ENCODE measurements at places on chromosomes 4 and X.

DNA sequence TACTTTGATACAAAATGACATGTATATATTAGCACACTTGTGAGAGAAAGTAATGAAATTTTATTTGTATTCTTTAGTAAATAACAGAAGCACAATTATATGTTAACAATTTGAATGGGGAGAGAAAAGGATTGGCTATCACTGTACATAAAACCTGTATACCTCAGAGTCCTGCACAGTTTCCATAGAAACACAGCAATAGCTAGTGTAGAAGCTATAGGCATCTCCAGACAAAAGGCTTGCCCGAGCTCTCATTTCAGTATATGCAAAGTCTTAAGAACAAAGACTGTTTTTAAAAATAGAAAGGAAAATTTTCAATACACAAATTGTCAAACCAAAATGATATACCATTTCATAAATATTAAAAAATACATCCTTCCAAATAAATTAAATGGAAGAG lies 38.5 kb downstream of the GPM6A start:
- no peak for DNase-seq

DNA sequence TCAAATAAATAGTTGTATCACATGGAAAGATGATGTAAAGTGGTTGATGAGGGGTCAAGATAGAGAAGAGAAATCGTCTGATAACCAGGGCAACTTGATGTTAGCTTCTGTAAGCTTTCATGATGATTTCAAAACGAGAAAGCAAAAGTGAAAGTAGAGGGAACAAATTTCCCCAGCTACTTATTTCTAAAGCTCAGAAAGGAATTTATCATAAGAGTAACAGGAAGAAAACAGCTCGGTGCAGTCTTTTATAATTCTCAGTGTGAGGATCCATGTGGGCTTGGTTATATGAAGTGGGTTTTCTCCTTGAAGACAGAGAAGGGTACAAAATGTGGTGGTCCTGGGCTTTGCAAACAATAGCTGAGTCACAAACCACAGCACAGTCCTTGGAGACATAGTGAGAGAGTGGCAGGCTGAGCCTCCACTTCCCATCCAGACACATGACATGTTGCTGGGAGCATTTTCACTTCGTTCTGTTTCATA lies 32.1 kb upstream of the GLRA2 start:
- DNase-seq, result no peak

DNA sequence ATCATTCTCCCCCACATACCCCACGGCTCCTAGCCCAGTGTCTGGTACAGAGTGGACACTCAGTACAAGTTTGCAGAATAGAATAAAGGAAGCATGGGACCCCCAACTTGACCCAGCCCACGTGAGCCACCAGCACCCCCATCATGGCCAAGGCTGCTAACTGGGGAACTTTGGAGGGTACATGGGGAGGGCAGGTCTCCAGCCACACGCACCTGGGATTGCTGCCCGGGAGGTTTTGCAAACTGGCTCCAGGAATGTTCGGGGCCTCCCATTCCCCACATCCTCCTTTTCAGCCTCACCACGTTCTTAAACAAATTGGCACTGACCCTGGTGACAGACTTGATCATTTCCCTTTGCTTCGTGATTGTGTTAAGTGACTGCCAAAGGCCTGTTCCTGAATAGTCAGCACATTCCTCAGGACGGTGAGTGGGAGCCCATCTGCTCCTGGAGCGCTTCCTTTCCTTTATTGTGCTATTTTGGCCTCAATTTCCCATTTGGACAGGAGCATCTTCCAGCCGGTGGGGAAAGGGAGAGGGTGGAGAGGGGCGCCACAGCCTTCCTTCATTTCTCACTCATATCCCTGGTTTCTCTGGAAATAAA lies 18.7 kb upstream of the XPNPEP2 start:
- peak; percentile 4 for DNase-seq

- no peak for DNase-seq
Measured at GRCh38 chrX:123357941-123358340, 173.9 kb downstream of the GRIA3 start.

GRCh38 chr4:37604461-37604860 lies 81.7 kb downstream of the RELL1 start:
- peak; percentile 50 for DNase-seq

- no peak for DNase-seq
Measured at GRCh38 chr4:98946359-98946758, 17.4 kb upstream of the EIF4E start.

DNA sequence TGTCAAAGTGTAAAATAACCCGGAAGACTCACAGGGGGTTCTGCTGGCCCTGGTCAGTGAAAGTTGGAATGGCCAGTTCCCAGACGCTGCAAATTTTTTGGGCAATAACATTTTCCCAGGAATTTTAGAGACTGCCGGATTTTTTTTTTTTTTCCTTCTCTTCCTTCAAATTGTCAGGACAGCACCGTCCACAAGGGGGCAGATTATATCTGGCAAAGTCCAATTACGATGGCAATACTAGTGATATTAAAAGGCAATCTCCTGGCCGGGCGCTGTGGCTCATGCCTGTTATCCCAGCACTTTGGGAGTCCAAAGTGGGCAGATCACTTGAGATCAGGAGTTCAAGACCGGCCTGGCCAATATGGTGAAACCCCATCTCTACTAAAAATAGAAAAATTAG lies 20.5 kb downstream of the SLC25A5 start:
- no peak for DNase-seq

DNA sequence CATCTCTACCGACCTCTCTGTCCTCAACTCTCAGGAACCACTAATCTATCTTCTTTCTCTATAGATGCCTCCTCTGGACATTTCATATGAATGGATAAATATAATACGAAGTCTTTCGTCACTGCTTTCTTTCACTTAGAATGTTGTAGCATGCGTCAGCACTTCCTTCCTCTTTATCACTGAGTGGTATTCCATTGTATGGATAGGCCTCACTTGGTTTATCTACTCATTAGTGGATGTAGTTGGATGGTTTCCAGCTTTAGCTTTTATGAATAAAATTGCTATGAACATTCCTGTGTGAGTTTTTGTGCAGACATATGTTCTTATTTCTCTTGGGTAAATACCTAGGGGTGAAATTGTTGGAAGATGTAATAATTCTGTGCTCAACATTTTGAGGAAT lies 528.2 kb upstream of the FAT1 start:
- DNase-seq, result peak; percentile 32

DNA sequence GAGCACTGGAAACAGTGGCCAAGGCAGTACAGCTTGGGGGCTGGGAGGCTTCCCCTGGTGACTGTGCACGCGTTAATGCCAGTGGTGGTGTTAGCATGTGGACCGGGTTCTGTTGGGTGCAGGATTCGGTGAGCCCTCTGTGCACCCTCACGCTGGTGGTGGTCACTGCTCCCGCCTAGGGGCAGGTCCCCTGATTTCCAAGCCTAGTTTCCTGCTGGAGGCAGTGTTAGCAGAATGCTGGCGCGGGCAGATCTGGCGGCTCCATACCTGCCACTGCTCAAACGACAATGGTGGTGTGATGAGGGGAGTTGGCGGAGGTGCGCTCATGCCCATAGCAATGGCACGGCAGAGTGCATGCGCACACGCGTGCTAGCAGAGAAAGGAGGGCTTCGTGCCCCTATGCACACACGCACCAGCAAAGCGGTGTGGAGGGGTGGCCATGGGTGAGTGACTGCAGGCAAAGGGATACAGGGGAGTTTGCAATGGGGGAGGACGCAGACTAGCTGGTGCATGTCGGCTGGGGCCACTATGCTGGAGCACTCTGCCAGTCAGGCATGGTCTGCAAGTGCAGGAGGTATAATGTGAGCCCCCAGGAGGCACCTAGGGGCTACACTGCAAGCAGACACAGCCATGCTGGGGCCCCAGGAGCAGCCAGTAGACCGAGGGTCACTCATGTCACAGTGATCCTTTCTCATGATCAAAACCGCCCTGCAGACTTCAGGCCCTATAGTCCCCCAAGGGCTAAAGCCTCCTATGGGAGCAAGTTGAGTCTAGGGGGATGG lies 93.0 kb downstream of the MAGEE1 start:
- DNase-seq, result no peak

DNA sequence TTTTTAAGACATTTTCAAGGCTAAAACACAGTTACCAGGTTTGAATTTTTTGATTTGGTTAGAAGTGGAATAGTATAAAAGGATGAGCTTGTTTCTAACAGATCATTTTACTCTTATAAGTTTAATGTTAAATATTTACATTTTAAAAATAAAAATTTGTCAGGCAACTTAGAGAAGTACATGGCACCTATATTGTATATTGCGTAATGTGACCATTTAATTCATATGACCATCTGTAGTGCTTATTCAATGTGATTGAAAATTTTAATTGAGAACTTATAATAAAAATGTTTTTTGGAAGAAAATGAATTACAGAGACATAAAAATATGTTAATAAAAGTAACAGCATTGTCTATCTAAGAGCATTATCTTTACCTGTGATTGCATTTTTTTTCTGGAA lies 1632.4 kb downstream of the RPA4 start:
- no peak for DNase-seq

- DNase-seq, result no peak
Measured at GRCh38 chrX:121128925-121129877, 81.8 kb downstream of the GLUD2 start.

- DNase-seq, result peak; percentile 14
Measured at GRCh38 chrX:34578237-34578636, 78.8 kb downstream of the TMEM47 start.

DNA sequence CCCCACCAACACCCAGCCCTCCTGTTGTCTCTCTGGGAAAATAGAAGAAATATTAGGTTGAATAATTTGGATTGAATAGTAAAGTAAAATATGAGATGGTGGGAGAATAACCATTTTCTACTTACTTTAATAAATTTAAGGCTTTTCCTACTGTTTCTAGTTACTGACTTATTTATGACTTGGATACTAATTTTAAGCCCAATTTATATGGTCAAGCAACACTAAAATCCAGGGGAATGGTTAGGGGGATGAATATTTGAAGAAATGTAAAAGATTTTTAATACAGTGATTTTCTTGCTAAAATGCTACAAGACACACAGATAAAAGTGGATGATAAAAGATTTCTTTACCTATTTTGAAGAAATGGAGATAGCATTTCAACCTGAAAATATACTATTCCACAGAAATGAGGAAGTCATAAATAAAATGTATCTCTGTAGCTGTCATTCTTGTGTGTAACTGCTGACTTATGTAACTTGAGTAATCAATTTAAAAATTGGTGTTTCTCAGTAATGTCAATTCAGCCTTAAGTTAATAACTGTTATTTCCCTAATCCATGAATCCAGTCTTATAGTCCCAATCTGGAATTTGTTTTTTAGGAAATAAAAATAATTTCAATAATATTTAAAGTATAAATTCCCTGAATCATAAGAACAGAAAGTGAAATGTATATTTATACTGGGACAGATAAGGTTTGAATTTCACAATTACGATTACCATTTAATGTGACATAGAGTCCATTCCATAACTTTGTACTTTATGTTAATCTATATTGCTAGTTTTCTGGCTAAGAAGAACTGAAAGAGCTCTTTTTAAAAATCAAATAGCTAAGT lies 24.3 kb upstream of the IL2 start:
- no peak for DNase-seq

- DNase-seq, result no peak
Measured at GRCh38 chrX:55489314-55490009, at the start of gene USP51. Gene USP51 (minus strand): TSS chrX:55489848. CDS start chrX:55488939, 909 bp downstream.

GRCh38 chr4:140138428-140138827 lies 15.6 kb downstream of the MAML3 start:
- DNase-seq, result no peak

- DNase-seq, result no peak
Measured at GRCh38 chr4:6576512-6576911, 1.5 kb downstream of the MAN2B2 start.

DNA sequence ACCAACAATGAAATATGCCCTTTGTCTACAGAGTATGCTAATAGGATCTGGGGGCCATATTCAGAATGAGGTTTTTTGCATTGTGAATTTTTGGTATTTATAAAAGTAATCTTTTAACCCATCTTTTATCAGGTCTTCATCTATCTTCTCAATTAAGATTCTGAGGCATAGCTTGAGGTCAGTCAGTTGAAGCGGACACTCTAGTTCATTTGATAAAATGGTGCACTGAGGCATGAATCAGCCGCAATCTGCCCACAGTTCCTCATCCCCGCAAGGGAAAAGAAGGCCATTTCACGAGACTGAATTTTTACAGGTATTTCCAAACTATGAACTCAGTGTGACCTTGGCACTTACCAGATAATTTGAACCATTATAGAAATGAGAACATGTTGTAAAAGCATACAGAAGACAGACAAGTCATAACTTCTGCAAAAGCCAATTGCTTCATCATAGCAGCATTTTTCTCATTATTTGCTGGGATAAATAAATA lies 19.3 kb upstream of the VCX2 start:
- no peak for DNase-seq

- DNase-seq, result peak; percentile 61
Measured at GRCh38 chrX:97806238-97806637, 922.5 kb downstream of the RPA4 start.

DNA sequence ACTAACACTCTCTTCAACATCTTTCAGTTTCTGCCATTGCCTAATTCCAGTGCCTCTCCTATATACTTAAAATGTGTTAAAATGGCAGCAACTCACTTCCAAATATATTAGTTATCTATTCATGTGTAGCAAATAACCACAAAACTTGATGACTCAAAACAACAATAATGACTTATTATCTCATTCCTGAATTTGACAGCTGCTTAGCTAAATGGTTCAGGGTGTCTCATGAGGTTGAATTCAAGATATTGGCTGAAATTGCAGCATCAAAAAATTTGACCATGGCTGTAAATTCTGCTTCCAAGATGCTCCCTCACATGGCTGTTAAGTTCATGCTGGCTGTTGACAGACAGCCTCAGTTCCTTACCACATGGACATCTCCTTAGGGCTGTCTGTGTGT lies 25.3 kb downstream of the PITX2 start:
- no peak for DNase-seq

GRCh38 chrX:9510366-9510765 lies 45.5 kb downstream of the TBL1X start:
- DNase-seq, result no peak

GRCh38 chr4:57048590-57049304 lies 61.4 kb downstream of the IGFBP7 start:
- DNase-seq, result no peak

DNA sequence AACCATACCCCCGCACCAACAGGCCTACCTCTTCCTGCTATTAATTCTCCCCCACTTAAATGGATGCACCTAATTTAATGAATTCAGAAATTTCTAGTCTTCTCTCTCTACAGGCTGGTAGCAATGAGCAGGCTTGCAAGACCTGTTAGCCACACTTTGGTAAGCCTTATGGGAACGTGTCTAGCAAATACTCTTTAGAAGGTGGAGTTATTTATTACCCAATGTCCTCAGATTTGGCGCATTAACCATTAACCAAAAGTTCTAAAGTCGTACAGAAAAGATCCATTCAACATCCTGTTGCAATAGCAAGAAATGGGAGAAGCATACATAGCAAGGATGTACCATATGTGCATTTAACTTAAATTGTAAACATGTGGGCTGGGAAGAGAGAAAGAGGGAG lies 47.5 kb downstream of the SLITRK2 start:
- DNase-seq, result no peak

DNA sequence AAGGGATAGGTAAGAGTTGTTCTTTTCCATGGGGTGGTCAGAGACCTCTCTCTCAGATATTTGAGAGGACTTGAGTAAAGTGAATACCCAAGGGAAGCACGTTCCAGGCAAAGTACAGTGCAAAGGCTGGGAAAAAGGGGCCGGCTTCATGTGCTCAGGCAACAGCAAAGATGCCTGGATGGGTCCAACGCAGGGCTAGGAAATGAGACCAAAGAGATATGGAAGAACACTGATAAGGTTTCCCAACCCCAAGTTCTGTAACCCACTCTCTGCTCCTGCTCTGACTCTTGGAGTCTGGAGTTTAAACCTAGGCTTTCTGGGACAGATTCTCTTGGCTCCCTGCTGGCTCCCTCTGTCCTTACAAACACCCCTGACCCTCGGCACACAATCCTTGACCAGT lies 36.2 kb upstream of the PROM1 start:
- no peak for DNase-seq

GRCh38 chr4:112854420-112854819 lies 195.0 kb upstream of the ANK2 start:
- no peak for DNase-seq
